ENCODE measurements at places on chromosomes 5 and 9. TPM values are rescaled to one million over a fixed set of nuclear protein-coding genes. Genes with fewer than 3 reads are reported as not detected.

PHF24 gene
- 10.5 TPM for polyA plus RNA-seq

ARL14EPL gene
- not detected for polyA plus RNA-seq

QRFP gene
- polyA plus RNA-seq = not detected

YIPF5 gene
- polyA plus RNA-seq = 66.5 TPM

NEUROG1 gene
- polyA plus RNA-seq = not detected

Measured in Purkinje cell (primary cell).